ENCODE measurements at places on chromosomes 11 and 22. TPM values are rescaled to one million over a fixed set of nuclear protein-coding genes. Genes with fewer than 3 reads are reported as not detected.

STX5 gene
- polyA plus RNA-seq = 44.6 TPM

DNA sequence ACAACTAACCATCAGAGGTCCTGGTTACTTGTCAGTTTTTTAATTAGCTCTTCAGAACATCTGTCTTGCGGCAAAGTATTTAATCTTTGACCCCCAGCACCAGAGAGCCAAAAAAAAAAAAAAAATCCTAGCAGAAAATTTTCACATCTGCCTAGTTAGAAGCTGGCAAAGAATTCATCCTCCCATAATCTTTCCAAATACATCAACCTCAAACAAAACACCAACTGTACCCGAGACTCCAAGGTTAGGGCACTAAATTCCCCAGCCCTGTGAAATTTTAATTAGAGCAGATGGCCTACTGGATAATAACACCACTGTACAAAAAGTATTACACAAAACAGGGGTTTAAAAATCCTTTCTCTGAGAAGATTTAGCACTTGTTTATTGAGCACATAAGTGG, 55.7 kb downstream of the RAB38 start:
- no peak for DNase-seq

RAB38 gene
- 8.1 TPM for polyA plus RNA-seq

ART1 gene
- not detected for polyA plus RNA-seq

NXPE4 gene
- 0.34 TPM for polyA plus RNA-seq

HPX gene
- polyA plus RNA-seq = 0.88 TPM

DNA sequence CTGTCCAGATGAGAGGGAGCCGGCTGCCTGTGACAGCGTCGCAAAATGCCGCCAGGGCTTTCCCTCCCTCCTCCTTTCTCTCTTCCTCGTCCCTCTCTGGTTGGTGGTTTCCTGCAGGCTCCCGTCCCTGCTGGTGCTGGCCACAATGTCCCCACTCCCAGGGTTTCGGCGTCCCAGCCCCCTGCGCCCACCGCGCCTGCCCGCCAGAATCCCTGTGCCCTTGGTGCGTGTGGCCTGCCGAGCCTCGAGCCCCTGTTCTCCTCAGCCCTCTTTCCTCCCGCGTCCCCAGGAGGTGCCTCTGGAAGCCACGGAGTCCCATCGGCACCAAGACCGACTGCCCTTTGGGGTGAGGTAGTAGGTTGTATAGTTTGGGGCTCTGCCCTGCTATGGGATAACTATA, 37.9 kb upstream of the PPARA start:
- DNase-seq = no peak

- DNase-seq = no peak
Observed at GRCh38 chr11:81059356-81059755, 1618.5 kb upstream of the TENM4 start.

ZBED5 gene
- 25.2 TPM for polyA plus RNA-seq

- no peak for DNase-seq
Observed at GRCh38 chr11:3051196-3052108, 5.8 kb downstream of the CARS1 start.

TXN2 gene
- 194 TPM for polyA plus RNA-seq

TECTA gene
- polyA plus RNA-seq = 0.54 TPM

OR51A7 gene
- polyA plus RNA-seq = not detected

DNA sequence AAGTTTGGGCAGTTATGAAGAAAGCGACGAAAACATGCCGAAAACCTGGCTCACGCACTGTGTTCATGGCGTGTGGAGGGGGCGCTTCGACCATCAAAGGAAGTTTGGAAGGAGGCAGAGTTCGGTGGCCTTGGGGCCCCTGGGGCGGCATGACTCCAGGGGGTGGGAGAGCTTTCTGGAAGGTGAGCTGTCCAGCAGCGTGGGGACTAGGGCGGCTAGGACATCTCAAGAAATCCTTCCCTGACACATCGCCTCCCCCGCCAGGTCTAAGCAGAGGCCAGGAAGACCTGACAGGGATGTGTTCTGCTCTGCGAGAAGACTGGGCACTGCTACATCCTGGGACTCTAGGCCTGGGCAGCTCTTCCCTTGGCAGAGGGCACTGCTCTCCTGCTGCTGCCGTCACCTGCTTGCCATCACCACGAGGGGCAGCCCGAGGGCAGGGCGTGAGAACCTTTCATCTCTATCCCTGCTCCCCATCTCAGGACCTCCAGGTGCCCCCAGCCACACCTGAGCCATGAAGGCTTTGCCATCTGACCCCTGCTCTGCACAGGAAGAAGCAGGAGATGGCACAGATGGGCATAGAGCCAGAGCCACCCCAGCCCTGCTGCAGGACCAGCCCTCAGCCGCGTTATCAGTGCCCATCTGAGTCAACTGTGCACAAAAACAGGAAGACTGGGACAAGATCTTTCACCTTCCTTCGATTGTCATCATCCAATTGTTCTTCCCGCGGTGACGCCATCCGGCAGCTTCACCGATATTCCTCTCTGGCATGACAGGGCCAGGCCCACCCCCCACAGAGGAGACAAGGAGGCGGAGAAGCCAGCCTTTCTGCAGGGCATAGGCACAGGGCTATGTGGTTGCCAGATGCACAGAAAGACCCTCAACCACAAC, 12.7 kb downstream of the LINC01488 start:
- DNase-seq = peak; percentile 66

- DNase-seq = no peak
Observed at GRCh38 chr11:71548120-71548519, at the start of gene KRTAP5-9. KRTAP5-9 (plus strand) TSS chr11:71548420; CDS start chr11:71548658, 238 bp downstream.

- no peak for DNase-seq
Observed at GRCh38 chr22:44880610-44881290, 128.4 kb downstream of the ARHGAP8 start.

KREMEN1 gene
- 9.3 TPM for polyA plus RNA-seq

LUZP2 gene
- polyA plus RNA-seq = not detected

TMPRSS5 gene
- 0.65 TPM for polyA plus RNA-seq

GRCh38 chr11:29534836-29535235, 482.0 kb downstream of the KCNA4 start:
- no peak for DNase-seq

- DNase-seq = no peak
Observed at GRCh38 chr11:35855671-35856070, 88.2 kb upstream of the LDLRAD3 start.

DNA sequence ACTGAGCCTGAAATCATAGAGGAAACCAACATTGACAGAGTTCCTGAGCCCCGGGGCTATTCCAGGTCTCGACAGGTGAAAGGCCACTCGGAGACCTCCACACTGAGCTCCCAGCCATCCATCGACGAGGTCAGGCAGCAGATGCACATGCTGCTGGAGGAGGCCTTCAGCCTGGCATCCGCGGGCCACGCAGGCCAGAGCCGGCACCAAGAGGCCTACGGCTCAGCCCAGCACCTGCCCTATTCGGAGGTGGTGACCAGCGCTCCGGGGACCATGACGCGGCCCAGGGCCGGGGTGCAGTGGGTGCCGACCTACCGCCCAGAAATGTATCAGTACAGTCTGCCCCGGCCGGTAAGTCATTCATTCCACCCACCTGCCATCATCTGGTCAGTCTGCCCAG, 54.9 kb downstream of the C11orf91 start:
- no peak for DNase-seq

GRCh38 chr22:30325065-30325720, 1.5 kb downstream of the TBC1D10A start:
- DNase-seq = no peak

GRCh38 chr11:117477721-117478120, 150.1 kb downstream of the CEP164 start:
- DNase-seq = no peak

DNA sequence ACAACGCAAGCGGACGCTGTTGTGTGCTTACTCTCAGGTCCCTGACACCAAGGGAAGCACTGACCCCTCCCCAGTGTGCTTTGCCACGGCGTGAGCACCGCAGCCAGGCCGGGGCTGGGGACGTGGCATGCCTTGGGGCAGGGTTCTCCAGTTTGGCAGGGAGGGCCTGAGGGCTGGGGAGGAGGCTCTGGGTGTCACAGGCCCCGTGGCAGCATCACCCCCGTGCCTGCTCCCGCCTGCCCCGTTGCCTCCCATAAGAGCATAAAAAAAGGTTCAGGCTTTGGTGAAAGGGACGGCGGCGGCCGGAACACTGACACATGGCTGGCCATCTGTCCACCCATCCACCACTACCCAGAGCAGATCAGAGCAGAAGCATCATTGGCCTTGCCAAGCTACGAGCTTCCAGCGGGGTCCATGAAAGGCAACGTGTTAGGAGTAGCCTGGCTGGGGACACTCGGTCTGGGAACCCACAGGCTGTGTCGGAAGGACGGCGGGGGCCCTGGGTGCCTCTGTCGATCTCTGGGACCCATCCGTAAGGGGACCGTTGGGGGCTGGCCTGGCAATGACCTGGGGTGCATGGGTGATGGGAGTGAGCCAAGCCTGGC, 183.0 kb downstream of the IGLL1 start:
- no peak for DNase-seq

GRCh38 chr11:11427140-11427539, 74.1 kb upstream of the CSNK2A3 start:
- DNase-seq = no peak

- DNase-seq = no peak
Observed at GRCh38 chr11:34339149-34340064, 18.4 kb downstream of the ABTB2 start.

BDNF gene
- 0.19 TPM for polyA plus RNA-seq

- DNase-seq = no peak
Observed at GRCh38 chr11:47506795-47507562, 46.0 kb downstream of the CELF1 start.

KDM4E gene
- polyA plus RNA-seq = not detected

TUB gene
- 5.9 TPM for polyA plus RNA-seq

- DNase-seq = no peak
Observed at GRCh38 chr11:118629761-118630661, 22.6 kb downstream of the PHLDB1 start.

- DNase-seq = no peak
Observed at GRCh38 chr22:22798716-22799115, 88.9 kb upstream of the IGLL5 start.

DNA sequence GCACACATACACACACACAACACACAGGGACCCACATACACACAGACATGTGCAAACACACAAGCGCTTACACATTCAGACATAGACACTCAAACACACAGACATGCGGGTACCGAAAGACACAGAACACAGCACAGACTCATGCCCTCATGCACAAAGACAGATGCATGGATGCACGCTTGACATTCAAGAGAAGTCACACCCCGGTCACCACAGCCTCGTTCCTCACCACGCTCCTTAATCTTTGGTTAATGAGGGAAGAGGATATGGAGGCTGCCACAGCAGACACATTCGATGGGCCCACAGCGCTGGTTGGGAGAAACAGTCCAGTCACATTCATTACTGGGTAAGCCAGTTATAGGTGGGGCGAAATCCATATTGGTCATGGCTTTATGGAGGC, 51.9 kb upstream of the EIF3D start:
- DNase-seq = peak; percentile 12

GSTT2B gene
- 20.6 TPM for polyA plus RNA-seq

- no peak for DNase-seq
Observed at GRCh38 chr11:125111001-125111342, 454 bp downstream of the TMEM218 start.

- DNase-seq = no peak
Observed at GRCh38 chr11:35515224-35515623, 10.2 kb downstream of the PAMR1 start.

DNA sequence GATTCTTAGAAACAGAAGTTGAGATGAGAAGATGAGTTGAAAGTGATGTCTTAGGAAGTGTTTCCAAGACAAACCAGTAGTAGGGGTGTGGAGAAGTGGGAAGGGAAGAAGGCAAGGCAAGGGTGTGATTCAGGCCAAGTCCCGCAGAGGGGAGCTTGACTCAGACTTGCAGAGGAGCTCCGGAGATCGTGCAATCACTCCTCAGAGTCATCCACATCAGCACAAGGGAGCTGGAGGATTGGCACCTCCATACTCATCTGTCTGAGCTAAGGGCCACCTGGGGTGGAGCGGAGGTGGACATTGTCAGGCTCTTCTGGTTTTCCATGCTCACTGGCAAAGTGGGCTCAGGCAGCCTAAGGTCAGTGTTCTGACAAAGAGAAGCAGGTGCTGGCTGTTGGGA, 44.4 kb downstream of the CHRDL2 start:
- peak; percentile 8 for DNase-seq

All from kidney (tissue), 22 donors.